Panc1 (cell line): ENCODE measurements at places on chromosomes 13 and 19. TPM values are rescaled to one million over a fixed set of nuclear protein-coding genes. Genes with fewer than 3 reads are reported as not detected.

DNA sequence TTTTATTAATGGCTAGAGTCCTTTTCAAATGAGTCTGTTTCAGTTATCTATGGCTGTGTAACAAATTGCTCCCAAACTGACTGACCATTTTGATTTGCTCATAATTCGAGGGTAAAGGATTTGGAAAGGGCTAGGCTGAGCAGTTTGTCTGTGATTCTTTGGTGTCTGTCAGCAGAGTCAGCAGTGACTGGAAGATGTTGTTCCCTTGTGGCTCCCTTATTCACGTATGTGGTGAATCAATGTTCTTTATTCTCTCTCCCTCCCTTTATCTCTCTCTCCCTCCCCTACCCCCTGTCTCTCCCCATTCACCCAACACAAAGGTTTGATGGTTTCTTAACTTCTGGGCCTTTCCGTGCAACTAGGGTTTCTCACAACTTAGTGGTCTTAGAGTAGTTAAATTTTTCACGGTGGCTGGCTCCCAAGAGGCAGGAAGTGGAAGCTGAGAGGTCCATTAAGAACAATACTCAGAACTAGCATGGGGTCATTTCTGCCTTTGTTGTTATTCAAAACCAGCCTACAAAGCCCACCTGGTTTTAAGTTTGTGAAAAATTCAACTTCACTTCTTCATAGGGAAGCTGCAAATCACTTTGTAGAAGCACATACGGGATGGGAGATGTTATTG lies 772.5 kb upstream of the SLITRK1 start:
- H3K4me1 ChIP-seq, result no peaks in the 10 kb centered on the region
- DNase-seq, result no peak
- no peaks in the 10 kb centered on the region for H3K27me3 ChIP-seq
- H3K27ac ChIP-seq, result no peak overlapping the region

- no peaks in the 10 kb centered on the region for H3K36me3 ChIP-seq
- no peak for DNase-seq
- H3K27ac ChIP-seq, result no peak within 1 kb of the TSS
- no peaks in the 10 kb centered on the region for H3K27me3 ChIP-seq
- H3K4me3 ChIP-seq, result no peak within 1 kb of the TSS
Measured at GRCh38 chr19:49335071-49335783, at the start of gene CD37. Gene CD37, plus strand, starts transcription at chr19:49335406. Its CDS starts 135 bp downstream, at chr19:49335541.

GRCh38 chr13:113122550-113123225 lies at the start of gene F10:
Gene F10, plus strand, starts transcription at chr13:113122799. Its CDS starts 57 bp downstream, at chr13:113122856.
- H3K36me3 ChIP-seq, result no peaks in the 10 kb centered on the region
- no peak within 1 kb of the TSS for H3K4me3 ChIP-seq
- no peak for DNase-seq
- no peak within 1 kb of the TSS for H3K27ac ChIP-seq

DNA sequence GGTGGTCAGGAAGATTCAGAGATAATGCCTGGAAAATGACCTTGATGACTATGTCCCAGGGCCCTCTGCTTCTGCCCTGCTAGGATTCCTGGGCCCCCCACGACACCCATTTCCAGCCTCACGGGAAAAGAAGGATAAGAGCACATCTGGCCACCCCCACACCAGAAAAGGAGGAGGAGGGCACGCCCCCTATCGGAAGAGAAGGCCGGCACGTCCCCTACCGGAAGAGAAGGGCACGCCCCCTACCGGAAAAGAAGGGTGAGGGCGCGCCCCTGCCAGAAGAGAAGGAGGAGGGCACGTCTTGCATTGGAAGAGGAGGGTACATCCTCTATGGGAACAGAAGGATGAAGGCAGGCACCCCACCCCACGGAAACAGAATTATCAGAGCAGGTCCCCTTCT lies 84.3 kb downstream of the IER2 start:
- no peaks in the 10 kb centered on the region for H3K36me3 ChIP-seq
- DNase-seq, result no peak
- H3K27me3 ChIP-seq, result no peaks in the 10 kb centered on the region
- H3K4me3 ChIP-seq, result no peak overlapping the region
- H3K4me1 ChIP-seq, result peaks cover 6% of the 10 kb centered on the region

- H3K4me3 ChIP-seq, result no peak overlapping the region
- no peak for DNase-seq
- H3K36me3 ChIP-seq, result no peaks in the 10 kb centered on the region; the same call in 1 of the 2 replicates
- H3K27ac ChIP-seq, result no peak overlapping the region
Measured at GRCh38 chr13:49933511-49933910, 2.6 kb downstream of the SPRYD7 start.

SOX21 gene
- total RNA-seq, result 3.5 TPM

MBD3L2 gene
- not detected for total RNA-seq

ATP12A gene
- not detected for total RNA-seq
